ENCODE measurements at places on chromosomes 4 and X.
A peak's percentile ranks its signal among the peaks of the same experiment; 100 is the strongest.

DNA sequence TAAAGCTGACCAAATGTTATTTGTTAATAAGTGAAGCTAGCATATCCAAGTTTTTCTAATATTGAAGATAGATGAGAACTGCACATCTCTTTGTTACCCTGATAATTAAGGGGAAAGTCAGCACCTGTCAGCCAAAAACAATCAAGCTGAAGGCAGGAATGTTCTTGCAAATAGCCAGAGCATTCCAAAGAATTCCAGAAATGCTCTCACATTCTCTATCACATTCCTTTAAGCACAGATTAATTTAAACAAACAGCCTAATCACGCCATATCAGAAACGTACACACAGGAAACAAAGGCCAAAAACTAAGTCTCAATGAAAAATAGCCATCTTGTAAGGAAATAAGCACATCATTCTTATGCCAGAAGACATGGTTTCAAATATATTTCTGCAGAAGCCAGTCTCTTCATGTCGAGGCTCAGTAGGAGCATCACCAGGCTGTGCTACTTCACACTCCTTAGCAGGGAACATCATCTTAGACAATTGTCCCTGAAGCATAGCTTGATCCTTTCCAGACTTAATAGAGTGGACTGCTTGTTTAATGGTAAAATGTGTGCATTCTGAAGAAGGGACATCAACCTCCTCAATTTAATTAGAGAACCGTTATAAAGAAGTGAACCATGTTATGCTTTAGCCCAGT is 252.9 kb upstream of the TTC29 start:
- no peak for DNase-seq

DNA sequence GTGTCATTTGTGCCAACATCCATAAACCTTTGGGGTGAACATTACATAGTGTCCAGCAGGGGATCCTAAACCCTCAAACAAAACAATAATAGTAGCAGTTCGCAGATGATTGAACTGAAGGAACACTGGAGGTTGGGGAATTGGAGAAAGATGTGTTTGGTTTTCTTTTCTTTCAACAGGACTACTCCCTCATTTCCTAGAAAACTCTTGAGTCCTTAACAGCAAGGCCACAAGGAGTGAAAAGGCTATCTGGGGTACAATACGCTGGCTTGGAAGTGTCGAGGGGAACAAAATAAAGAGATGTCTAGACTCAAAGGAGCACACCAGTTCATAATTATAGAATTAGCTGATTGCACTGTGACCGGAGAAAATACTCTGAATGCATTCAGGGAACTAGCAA is 72.1 kb downstream of the IDS start:
- DNase-seq: no peak

DNA sequence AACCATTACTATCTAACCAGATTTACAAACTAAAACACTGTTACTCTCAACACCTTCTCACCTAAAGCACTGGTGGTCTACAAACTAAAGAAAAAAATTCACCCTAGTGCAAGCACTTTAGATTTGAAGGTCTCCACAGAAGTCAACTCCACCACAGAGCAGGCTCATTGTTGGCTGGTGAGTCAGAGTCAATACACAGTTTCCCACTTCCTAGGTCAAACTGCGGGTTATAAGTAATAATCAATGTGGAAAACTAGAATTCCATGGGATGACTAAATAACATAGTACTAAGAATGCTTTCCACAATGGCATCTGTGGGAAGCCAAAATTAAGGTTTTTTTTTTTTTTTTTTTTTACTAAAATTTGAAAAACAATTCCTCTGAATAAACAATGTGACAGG is 191.8 kb downstream of the PDGFC start:
- no peak for DNase-seq

- no peak for DNase-seq
Observed at GRCh38 chr4:94508806-94509205, 57.1 kb downstream of the PDLIM5 start.

- no peak for DNase-seq
Observed at GRCh38 chr4:183328832-183329231, 6.6 kb upstream of the CLDN24 start.

DNA sequence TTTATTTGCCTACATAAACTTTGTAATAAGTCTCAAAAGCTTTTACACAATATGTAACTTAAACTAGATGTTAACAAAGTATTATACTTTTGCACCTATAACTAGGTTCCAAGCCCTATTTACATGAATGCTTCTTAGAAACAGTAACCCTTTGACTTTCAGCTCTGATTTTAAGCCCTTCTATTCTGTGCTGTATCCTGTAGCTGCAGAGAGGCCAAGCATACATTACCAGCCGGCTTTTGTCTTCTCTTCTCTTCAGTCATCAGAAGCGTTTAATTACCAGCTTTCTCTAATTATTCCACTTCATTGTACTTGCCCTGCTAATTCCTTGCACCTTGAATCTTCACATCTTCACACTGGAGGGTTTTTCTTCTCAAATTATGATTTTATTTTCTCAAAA is 403.1 kb downstream of the PDGFC start:
- no peak for DNase-seq

DNA sequence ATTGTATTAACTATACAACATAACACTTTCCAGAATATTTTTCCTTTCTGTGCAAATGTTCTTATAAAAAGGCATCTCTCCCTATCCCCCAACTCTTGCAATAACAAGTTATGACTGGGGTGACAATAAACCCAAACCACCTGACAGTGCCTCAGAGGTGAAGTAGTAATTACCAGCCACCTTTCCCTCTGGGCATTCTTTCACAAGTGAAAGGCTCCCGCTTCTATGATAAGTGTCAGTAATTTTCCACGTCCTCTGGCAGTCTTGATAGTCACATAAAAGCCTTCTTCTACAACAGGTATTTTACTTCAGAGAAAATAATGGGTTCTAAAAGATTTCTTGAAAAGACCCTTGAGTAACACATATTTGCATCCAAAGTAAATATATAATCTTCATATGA is 82.7 kb downstream of the MANBA start:
- no peak for DNase-seq

DNA sequence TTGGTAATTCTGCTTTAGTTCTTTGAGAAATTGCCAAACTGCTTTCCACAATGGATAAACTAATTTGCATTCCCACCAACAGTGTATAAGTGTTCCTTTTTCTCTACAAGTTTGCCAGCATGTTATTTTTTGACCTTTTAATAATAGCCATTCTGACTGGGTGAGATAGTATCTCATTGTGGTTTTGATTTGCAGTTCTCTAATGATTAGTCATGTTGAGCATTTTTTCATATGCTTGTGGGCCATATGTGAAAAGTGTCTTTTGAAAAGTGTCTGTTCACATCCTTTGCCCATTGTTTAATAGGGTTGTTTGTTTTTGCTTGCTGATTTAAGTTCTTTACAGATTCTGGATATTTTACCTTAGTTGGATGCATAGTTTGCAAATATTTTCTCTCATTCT is 25.9 kb downstream of the ENPEP start:
- no peak for DNase-seq

GRCh38 chr4:78310007-78310739 is 241.4 kb upstream of the ANXA3 start:
- DNase-seq: peak; percentile 57

All from omental fat pad (tissue), 4 donors.